Stimulated activated CD4-positive, alpha-beta T cell treated with anti-CD3 and anti-CD28 coated beads, Interleukin-4, amount 100 ng/mL, for 24 hours (primary cell): ENCODE measurements at places on chromosomes 4 and X.

- DNase-seq: peak; percentile 90
Observed at GRCh38 chr4:48269861-48270522, 354 bp upstream of the TEC start.

DNA sequence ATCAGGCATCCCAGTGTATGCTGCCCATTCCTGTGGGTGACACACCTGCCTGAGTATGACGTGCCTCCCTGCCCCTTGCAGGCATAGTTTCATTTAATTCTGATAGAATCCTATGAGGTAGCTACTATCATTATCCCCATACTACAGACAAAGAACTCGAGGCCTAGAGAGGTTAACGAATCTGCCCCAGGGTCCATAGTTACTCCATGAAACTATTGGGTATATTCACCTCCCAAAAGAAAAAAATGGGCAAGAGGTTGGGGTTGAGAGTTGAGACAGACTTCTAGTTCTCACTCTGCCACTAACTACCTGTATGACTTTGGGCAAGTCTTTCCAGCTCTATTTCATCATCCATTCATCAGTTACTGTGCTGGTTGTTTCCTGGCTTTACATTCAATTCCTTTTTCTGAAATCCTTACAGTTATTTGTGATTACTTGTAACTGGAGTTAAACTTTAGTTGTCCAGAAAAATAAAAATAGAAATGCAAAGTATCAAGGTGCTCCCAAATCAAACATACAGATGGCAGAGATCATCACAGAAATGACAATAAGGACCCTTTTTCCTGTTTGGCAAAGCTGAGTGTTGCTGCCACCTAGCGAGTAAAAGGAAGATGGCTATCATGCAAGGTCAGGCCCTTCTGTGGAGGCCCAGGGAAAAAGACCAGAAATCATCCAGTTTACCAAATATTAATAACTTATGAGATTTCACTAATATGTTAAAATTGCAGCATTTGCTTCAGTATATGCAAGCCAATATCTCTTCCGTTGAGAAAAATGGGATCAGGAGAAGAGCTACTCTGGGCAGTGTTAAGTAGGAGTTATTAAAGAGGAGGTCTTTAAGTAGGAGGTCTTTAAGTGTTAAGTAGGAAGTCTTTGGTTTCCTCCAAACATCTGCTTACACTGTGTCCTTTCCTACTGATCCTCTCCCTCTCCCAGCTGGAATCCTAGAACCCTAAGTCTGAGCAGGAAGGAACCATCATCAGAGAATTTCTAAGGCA, 17.1 kb upstream of the MAP7D3 start:
- peak; percentile 52 for DNase-seq

GRCh38 chr4:76458297-76458696, 23.3 kb downstream of the SHROOM3 start:
- DNase-seq: no peak

DNA sequence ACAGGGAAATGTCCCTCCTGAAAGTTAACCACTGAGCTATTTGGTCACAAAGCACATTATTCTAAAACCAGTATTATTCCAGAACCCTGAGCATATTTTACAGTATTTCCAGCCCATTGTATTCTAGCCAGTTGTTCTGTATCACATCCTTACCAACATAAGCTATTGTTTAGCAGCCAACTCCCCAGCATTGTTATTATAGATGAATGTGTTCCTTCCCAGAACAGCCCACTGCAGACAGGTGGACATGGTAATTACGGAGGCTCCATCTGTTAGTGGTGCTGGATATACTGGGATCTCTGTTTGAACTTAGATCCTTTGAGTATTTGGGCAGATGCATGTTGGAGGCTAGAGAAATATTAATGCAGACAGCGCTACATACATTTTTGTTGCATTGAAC, 126.1 kb downstream of the MGST2 start:
- DNase-seq: no peak

DNA sequence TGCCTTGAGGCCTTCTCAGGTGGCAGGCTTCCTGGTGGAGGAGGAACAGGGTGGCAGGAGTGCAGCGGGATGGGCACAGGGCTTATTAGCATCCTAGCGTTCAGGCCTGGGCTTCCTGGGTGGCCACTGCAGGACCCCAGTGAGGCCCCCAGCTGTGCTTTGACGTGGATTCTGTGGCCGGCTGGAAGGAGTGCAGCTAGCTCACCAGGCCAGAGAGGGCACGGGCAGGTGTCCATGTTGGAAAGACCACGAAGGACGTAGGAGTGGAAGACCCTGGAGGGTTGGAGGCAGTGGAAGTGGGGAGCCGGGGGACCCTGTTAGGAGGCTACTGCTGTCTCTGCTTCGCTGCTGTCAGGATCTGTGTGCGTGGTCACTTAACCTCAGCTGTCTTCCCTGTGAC, 13.3 kb upstream of the TADA2B start:
- DNase-seq: no peak

DNA sequence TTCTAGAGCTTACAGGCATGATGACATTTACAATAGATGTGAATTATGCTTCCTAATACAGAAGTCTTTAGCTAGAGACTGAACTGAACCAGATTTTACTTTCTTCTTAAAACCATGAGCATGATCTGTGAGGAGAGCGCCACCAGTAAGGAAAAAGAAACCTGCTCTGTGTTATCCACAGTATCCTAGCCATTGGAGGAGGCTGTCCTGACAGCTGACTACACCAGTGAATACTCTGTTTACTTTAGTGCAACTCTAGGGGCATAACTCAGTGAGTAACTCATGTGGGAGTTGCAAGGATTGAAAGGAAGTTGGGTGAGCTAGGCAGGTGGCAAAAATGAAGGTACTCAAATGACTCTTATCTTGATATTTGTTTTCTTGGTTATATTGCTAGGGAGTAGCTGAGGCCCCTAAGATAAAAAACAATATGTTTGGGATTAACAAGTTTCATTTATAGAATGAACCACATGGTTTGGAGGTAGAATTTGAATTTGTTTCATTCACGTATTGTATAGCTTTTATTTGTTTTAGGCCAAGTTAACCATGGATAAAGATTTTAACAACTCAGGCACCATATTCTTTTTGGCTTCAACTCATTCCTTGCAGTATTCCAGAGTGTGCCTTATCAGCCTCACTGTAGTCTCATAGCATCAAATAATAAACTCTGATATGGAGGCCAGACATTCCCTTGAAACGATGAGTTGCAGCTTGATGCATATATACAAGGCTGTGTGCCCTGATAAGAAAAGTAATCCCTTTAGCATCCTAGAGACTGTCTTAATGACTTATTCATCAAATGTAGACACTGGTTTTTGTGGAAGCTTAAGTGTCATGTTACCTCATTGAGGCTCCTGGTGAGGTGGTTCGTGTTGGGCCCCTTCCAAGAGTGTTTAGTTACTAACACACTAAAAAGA, 2.5 kb downstream of the BMP3 start:
- DNase-seq: no peak

DNA sequence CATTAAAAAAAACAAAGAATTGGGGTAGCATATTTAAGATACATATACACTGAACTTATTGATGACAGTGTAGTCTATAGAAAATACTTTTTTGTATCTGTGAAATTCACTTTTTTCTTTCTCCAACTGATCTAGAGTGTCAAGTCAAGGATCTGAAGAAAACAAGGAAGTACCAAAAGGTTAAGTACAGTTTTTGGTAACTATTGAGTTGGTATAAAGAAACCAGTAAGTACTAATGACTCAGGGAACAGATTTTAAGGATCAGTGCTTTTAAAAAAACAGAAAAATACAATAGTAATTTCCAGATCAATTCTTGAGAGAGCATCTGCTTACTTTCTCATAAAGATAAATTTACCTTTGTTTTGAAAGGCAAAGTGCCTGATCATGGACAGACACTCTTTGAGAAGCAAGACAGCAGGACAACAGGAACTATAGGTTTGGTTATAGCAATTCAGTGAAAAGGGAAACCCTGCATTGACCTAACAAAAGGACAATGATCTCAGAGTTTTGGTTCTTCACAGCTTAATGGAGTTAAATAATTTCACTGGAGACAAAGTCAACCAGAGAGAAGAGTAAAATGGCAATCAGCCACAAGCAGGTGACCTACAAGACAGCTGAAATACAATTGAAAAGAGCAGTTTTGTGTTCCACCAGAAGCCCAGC, 23.4 kb downstream of the TRMT10A start:
- DNase-seq: no peak

- DNase-seq: no peak
Observed at GRCh38 chrX:29690061-29690460, 525.3 kb upstream of the MAGEB2 start.

DNA sequence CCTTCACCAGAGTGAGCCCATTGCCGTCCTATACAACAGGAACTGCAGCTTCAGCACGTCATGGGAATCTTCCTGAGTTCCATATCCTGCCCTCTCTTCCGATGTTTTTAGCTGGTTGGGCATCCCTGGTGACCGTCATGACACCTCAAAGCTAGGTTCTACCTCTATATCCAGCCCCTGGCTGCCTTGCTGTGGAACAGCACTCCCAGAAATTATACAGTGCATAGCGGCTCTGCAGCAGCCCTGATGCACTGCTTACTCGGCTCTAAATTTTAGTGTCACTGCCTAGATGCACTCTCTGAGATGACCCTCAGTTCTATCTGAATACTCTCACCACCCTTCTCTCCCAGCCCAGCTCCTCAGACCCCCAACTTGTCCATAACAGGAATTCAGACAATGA, 44.3 kb downstream of the ARHGEF38 start:
- no peak for DNase-seq
